ENCODE measurements at places on chromosomes 11 and 22. TPM values are rescaled to one million over a fixed set of nuclear protein-coding genes. Genes with fewer than 3 reads are reported as not detected.

GTPBP1 gene
- total RNA-seq = 59.8 TPM

CHRNA10 gene
- total RNA-seq = 2.1 TPM

SELENOM gene
- 205 TPM for total RNA-seq

ANO5 gene
- 2.5 TPM for total RNA-seq

SMC1B gene
- total RNA-seq = not detected

DDX6 gene
- total RNA-seq = 196 TPM

RFPL2 gene
- 0.25 TPM for total RNA-seq

WDR74 gene
- 46.8 TPM for total RNA-seq

NF2 gene
- total RNA-seq = 93.4 TPM

KRTAP5-8 gene
- not detected for total RNA-seq

IGSF9B gene
- total RNA-seq = 13.1 TPM

OR2D2 gene
- total RNA-seq = not detected

KCNE3 gene
- total RNA-seq = 0.31 TPM

TP53AIP1 gene
- not detected for total RNA-seq

OR1S1 gene
- total RNA-seq = not detected

ST14 gene
- 1.4 TPM for total RNA-seq

SPON1 gene
- total RNA-seq = 1.5 TPM

All from astrocyte (in vitro differentiated cells and primary cell).